ENCODE measurements at places on chromosomes 2 and 18.

DNA sequence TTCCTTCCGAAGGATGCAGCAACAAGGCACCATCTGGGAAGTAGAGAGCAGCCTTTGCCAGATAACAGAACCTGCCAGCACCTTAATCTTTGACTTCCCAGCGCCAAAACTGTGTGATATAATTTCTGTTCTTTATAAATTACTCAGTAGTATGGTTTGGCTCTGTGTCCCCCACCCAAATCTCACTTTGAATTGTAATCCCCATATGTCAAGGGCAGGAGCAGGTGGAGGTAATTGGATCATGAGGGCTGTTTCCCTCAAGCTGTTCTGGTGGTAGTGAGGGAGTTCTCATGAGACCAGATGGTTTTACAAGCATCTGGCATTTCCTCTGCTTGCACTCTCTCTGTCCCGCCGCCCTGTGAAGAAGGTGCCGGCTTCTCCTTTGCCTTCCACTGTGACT is 899.9 kb downstream of the TRIB2 start:
- DNase-seq, result no peak

DNA sequence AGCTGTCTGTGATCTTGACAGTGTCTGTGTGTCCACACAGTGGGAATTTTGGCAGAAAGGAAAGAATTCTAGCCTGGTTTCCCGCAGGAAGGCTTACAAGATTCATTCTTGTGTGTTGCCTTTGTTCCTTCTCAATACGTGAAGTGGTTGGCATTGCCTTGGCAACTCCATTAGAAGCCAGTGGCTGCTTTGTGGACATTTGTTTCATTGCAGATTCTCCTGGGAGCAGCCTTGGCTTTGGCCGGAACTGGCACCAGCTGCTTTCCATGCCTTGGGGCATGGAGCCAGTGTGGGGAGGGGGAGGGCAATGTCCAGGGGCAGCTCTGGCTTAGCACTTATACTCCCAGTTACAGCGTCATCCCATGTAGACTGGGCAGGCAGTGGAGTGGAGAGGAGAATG is 39.4 kb downstream of the KIF5C start:
- DNase-seq, result no peak

GRCh38 chr18:48739266-48740067 is 200.6 kb downstream of the CTIF start:
- DNase-seq, result no peak

- no peak for DNase-seq
These were observed 32.0 kb downstream of the SMCHD1 start for GRCh38 chr18:2687390-2688001.

- DNase-seq, result no peak
These were observed 89.3 kb downstream of the CABYR start for GRCh38 chr18:24227977-24228666.

- no peak for DNase-seq
These were observed 27.5 kb downstream of the SMCHD1 start for GRCh38 chr18:2683055-2683454.

DNA sequence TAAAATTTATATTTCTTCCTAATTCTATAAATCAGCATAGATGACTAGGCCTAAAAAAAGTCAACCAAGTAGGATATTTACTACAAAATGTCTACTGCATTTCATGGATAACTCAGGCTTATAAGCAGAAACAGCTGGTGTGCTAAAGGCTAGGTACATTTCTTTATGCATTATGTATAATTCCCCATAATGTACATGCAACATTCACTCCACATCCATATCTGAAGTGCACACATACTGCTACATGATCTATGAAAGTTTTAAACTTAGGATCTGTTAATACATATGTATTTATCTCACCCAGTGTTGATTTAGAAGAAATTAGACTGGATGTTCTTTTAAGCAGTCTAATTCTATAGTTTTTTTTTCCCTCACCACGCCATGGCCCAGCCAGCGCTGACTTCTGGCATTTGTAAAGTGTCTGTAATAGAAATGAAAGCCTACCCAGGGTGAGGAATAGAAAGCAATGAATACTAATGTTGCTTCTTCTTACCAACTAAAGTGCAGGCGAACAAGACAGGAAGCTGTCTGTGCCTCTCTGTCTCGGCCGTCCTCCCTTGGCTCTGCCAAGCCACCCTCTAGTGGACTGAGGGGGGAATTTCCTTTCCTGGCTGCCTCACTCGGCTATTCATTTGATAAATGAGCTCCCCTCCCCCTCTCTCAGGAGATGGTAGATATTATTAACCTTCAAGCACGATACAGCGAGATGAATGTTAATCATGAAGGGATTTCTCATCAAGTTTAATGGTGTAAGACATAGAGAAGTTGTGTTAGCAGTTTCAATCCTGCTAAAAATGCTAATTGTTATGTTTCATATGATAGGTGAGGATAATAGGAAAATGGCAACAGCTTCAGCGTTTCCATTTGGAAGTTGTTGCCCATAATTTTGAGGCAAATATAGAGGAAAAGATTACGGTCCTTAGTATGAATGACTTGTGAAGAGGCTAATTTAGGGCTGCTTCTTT is 384.5 kb downstream of the MTX2 start:
- peak; percentile 23 for DNase-seq

DNA sequence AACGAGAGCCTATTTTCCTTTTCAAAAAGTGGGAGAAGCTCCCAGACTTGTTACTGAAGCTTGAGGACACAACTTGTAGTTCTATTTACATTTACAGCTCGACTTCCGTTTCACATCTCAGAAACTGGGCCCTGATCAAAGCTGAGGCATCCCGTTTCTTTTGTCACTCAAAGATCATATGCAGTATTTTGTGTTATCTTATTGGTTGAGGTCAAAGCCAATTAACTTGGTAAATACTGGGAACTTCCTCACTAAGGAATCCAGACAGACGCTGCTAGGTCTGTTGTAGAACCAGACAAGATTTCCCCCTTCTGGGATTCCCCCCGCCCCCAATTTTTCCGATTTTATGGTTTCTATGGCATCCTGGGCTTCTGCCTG is 50.3 kb downstream of the TSN start:
- no peak for DNase-seq

DNA sequence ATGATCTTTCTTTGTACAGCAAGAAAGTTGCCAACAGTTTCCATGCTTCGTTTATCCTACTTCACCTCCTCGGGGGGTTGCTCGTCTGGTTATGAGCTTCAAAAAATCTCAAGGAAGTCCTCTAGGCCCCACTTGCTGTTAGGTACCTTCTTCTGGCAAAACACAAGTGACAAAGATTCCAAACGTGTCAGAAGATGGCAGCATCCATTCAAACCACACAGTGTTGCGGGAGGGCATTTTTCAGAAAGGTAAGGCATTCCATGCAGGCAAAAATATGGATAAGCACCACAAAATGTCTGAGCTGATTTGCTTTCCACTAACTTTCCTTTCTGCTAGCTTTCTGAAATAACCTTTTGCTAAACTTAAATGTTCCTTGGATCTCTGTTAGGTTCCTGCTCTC is 13.2 kb upstream of the OR6B3 start:
- DNase-seq, result no peak

GRCh38 chr2:25202275-25202674 is 33.9 kb upstream of the POMC start:
- DNase-seq, result no peak

GRCh38 chr18:13502585-13502984 is 223.8 kb downstream of the FAM210A start:
- no peak for DNase-seq

GRCh38 chr2:11611251-11611650 is 58.7 kb downstream of the NTSR2 start:
- DNase-seq, result no peak

DNA sequence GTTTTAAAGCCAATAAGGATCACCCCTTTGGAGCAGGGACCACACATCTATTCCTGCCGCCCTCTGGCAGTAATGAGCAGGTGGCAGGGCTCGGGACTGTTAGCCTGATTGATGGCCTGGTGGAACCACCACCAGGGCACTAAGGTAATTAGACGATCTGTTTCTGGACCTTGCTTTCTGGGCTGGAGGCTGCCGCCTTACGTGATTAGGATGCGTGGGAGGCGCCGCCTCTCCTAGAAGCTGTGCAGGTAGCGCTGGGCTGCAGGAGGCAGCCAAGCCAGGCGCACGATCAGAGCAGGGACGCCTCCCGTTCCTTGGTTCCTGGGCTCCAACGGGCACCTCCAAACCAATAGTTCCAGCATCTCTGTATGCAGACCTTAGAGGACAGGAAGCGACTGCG is 242.6 kb upstream of the RAB12 start:
- DNase-seq, result no peak

- no peak for DNase-seq
These were observed 1.9 kb downstream of the NEMP2 start for GRCh38 chr2:190532581-190532980.
